ENCODE measurements at places on chromosomes 3 and 15.

DNA sequence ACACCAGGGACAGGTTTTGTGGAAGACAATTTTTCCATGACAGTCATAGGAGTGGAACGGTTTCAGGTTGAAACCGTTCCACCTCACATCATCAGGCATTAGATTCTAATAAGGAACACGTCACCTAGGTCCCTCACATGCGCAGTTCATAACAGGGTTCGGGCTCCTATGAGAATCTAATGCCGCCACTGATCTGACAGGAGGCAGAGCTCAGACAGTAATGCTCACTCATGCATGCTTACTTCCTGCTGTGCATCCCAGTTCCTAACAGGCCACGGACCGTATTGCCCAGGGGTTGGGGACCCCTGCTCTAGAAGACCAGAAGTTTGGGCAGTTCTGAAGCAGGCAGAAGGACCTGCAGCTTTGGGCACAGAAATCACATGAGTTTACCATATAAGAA lies 61.5 kb downstream of the MYO1E start:
- no peak for DNase-seq

- no peak for DNase-seq
These were observed 128.7 kb downstream of the APBA2 start for GRCh38 chr15:29014493-29014892.

DNA sequence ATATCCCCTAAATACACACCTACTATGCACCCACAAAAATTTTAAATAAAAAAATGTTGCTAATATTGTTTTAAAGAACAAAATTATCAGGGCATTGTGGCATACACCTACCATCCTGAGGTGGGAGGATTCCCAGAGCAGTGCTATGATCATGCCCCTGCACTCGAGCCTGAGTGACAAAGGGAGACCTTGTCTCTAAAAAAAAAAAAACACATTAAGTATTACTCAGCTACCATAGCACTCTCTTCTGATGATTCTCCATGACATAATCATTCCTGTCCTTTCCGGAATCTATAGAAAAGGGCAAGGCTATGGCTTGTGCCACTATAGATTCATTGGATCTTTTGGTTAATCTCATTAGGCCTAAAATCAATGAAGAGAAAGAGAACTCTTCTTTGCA lies 77.4 kb downstream of the ACAP2 start:
- no peak for DNase-seq

- no peak for DNase-seq
These were observed 387.3 kb upstream of the THBS1 start for GRCh38 chr15:39193611-39194010.

- DNase-seq, result no peak
These were observed 62.0 kb upstream of the GCNT3 start for GRCh38 chr15:59549301-59550185.

GRCh38 chr15:66476535-66476934 lies 21.0 kb downstream of the SNAPC5 start:
- DNase-seq, result no peak

DNA sequence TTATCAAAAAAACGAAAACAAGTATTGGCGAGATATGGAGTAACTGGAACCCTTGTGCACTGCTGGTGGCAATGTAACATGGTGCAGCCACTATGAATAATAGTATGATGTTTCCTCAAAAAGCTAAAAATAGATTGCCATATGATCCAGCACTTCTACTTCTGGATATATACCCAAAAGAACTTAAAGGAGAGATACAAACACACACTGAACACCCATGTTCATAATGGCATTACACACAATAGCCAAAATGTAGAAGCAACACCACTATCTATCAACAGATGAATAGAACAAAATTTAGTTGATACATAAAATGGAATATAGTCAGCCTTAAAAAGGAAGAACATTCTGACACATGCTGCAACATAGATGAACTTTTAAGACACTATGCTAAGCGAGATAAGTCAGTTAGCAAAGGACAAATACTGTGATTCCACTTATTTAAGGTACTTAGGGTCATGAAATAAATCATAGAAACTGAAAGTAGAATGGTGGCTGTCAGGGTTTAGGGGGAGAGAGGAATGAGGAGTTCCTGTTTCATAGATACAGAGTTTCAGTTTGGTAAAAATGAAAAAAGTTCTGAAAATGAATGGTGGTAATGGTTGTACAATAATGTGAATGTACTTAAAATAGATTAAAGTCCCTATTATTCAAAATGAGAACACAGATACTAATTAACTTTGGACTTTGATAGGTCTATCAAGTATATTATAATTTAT lies 59.4 kb upstream of the IMPG2 start:
- DNase-seq, result no peak

DNA sequence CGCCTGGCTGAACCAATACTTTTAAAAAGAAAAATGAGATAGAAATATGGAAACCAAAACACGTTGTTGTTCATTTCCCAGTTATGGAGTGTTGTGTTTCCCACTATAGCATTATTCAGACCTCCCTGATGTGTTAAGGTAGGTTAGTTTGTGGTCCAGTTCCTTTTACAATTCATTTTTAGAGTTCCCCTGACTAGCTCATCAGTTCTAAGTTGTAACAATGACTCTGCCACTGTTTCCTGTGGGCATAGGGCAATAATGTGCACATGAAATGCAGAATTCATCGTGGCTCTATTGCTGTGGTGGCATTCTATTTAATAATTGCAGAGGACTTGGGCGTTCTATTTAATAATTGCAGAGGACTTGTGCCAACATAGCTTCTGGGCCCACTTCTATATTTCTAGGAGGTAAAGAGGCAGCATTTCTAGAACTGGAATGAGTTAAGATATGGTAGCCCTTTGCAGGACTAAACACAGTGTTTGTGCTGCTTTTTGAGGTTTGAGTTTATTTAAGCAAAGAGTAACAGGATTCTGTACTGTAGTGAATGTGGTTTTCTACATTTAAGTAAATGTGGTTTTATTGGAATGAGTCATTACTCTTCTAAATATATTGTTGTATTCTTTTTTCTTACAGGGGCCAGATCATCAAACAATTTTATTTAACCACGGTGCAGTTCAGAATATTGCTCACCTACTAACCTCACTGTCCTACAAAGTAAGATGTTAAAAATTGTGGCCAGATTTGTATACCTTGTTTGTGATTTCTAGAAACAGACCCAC lies 47.5 kb downstream of the ARMC8 start:
- DNase-seq, result no peak

DNA sequence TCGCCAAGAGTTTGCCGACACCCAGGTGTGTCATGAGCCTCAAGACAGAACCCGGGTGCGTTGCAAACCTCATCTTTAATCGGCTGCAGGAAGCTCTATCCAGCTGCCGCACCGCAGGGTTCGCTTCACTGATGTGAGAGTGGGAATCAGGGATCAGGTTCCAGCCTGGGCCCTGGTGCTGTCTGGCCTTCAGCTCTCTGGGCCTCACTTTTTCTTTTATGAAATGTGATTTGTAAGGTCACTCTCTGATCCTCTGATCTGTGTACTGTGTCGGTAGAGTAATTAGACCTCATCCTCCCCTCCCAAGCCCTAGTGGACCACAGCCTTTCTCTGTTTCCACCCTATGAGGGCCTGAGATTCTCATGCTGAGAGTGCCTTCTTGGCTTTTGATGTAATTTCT lies 202.8 kb upstream of the UBE2E1 start:
- no peak for DNase-seq

Data from non-pigmented ciliary epithelial cell (primary cell).